Adrenal gland (tissue), 19 donors: ENCODE measurements at places on chromosomes 2 and 18. TPM values are rescaled to one million over a fixed set of nuclear protein-coding genes. Genes with fewer than 3 reads are reported as not detected.
A peak's percentile ranks its signal among the peaks of the same experiment; 100 is the strongest.

- no peak for DNase-seq
- no peaks in the 10 kb centered on the region for H3K4me1 ChIP-seq
- H3K4me3 ChIP-seq = no peak overlapping the region
Measured at GRCh38 chr2:176747928-176748327, 464.7 kb upstream of the HNRNPA3 start.

DNA sequence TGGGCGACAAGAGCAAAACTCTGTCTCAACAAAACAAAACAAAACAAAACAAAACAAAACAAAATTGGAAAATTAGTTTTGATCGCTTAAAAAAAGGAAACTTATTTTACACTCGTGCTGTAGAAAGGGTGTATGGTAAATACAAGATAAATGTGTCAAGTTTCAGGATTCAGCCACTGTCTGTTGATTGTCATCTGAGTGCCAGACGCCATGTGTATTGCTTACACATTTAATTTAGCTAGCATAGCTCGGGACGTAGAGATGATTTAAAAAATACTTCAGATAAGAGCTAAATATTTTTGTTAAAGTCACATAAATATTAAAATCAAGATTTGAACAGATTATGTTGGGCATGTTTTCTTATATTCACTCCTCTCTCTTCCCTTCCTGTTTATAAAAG lies 568.1 kb upstream of the ZNF804A start:
- no peak overlapping the region for H3K4me3 ChIP-seq
- H3K4me1 ChIP-seq = no peaks in the 10 kb centered on the region
- no peaks in the 10 kb centered on the region for H3K36me3 ChIP-seq
- no peaks in the 10 kb centered on the region for H3K27me3 ChIP-seq
- no peak overlapping the region for H3K27ac ChIP-seq

The GORASP2 gene
- 87.9 TPM for total RNA-seq

The LBH gene
- 8.8 TPM for total RNA-seq

The ASTL gene
- total RNA-seq = not detected

- no peak for DNase-seq
- no peaks in the 10 kb centered on the region for H3K36me3 ChIP-seq
- H3K27ac ChIP-seq = no peak overlapping the region
- no peaks in the 10 kb centered on the region for H3K4me1 ChIP-seq
Measured at GRCh38 chr2:179513181-179513580, 248.5 kb upstream of the SESTD1 start.

DNA sequence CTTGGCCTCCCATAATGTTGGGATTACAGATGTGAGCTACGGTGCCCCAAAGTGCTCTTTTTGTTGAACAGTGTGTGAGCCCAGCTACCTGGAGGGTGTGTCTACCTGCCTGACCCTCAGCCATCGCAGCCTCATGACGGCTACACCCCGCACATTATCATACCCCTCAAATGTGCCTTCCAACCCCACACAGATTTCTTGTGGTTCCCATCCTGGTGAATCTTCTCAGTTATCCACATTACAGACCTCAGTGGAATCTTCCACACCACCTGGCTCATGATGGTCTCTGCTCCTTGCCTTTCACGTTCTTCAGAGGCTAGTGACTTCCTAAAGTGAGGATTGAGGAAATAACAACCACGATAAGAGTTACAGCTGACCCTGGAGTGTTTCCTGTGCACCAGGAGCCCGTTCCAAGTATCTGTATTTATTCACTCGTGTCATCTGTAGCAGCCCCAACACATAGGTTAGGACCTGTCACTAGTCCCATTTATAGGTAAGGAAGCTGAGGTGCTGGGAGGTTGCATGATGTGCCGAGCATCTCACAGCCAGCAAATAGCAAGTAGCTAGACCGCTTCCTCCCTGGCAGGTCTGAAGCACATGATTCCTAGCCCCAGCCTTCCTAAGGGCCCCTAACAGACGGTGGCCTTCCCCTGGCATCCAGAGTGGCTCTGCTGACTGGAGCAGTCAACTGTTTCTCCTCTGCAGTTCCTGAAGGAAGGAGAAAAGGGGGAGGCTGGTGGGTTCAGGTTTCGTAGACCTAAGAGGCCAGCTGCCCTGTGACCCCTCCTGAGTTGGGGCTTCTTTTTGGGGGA lies 47.3 kb downstream of the TCF7L1 start:
- DNase-seq = no peak
- no peak overlapping the region for H3K4me3 ChIP-seq
- no peaks in the 10 kb centered on the region for H3K36me3 ChIP-seq

The MDH1 gene
- 289 TPM for total RNA-seq

DNA sequence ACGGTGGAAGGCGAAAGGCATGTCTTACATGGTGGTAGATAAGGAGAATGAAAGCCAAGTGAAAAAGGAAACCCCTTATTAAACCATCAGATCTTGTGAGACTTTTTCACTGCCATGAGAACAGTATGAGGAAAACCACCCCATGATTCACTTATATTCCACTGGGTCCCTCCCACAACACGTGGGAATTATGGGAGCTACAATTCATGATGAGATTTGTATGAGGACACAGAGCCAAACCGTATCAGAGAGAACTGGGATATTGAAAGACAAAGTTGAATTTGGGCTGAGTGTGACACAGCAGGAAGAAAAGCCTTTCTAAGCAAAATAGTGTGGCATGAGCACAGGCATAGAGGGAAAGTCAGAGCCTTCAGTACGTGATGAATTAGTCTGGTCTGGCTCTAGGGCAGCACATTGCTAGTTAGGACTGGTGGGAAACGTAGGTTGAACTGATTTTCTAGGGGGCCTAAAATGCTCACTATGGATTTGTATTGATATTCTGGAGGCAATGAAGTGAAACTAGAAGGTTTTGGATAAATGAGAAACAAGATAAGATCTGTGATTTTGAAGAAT lies 84.8 kb upstream of the RND3 start:
- no peak overlapping the region for H3K27ac ChIP-seq
- no peak for DNase-seq
- H3K4me1 ChIP-seq = no peaks in the 10 kb centered on the region
- no peak overlapping the region for H3K4me3 ChIP-seq
- no peaks in the 10 kb centered on the region for H3K27me3 ChIP-seq

- H3K4me1 ChIP-seq = no peaks in the 10 kb centered on the region
- no peak for DNase-seq
- H3K27me3 ChIP-seq = no peaks in the 10 kb centered on the region
- no peaks in the 10 kb centered on the region for H3K36me3 ChIP-seq
- no peak overlapping the region for H3K27ac ChIP-seq
Measured at GRCh38 chr2:220215785-220216184, 588.4 kb downstream of the SLC4A3 start.

The TNS1 gene
- total RNA-seq = 341 TPM

- no peaks in the 10 kb centered on the region for H3K4me1 ChIP-seq
- peak; percentile 7 for DNase-seq
- H3K27me3 ChIP-seq = peaks cover 61% of the 10 kb centered on the region
- no peak within 1 kb of the TSS for H3K27ac ChIP-seq
- H3K4me3 ChIP-seq = peak within 1 kb of the TSS; percentile 34
- no peaks in the 10 kb centered on the region for H3K36me3 ChIP-seq
Measured at GRCh38 chr2:240819858-240820606, at the start of gene KIF1A. Gene KIF1A (minus strand): TSS chr2:240820219. CDS start chr2:240797752, 22,467 bp downstream.

DNA sequence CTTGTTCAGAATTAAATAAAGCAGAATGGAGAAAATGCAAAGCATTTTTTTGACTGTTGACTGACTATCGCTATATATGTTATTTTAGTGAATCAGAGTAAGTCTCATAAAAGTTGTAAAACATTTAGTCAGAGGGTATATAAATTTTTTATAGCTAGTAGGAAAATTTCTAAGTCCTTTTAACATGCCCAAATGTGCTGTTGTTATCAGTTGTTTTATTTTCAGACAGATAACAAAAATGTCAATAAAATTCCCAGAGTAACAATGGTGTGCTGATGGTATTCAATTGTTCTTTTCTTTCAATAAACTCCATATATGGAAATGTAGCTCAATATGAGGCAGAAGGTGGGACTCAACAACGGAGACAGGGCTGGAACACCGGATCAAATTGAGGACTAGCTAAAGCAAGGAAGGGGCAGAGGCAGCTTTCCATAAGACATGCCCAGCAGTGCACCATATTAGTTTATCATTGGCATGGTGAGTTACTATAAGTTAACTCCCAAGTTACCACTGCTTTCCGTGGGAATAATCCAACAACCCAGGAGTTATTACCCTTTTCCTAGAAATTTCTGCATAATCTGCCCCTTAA lies 26.6 kb downstream of the GULP1 start:
- H3K27ac ChIP-seq = no peak overlapping the region
- peaks cover 18% of the 10 kb centered on the region for H3K4me1 ChIP-seq
- DNase-seq = no peak
- H3K36me3 ChIP-seq = no peaks in the 10 kb centered on the region
- no peak overlapping the region for H3K4me3 ChIP-seq

DNA sequence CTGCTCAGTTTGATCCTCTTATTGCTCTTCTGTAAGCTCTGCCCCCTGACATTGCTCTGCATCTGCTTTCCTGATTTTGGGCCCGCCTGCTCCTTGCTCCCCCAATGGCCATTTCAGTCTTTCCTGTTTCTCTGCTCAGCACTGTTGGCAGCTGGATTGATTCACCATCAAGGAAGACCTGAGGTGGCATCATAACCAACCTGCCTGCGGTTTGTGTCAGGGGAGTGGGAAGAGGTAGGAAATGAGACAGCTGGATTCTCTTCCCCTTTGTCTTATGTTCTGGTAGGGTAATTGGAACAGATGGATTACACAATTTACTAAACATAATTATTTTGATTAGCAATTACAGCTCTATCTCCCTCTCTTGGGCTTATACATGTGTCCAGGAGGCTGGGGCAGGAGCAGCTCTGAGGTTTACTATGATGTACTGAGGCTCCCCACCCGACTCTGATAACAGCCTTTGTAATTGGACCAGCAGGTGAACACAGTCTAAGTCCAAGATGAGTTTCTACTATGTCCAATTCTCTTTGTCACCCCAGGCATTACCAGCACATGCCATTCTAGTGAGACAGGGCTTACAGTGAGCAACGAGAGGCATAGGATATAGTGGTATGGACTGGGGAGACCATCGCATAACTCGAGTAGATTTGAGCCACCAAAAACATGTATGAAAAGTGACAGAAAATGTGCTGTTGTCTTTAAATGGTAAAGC lies 151.8 kb upstream of the MMADHC start:
- H3K27ac ChIP-seq = no peak overlapping the region
- H3K4me3 ChIP-seq = no peak overlapping the region
- H3K27me3 ChIP-seq = no peaks in the 10 kb centered on the region
- H3K36me3 ChIP-seq = no peaks in the 10 kb centered on the region
- H3K4me1 ChIP-seq = peaks cover 9% of the 10 kb centered on the region

DNA sequence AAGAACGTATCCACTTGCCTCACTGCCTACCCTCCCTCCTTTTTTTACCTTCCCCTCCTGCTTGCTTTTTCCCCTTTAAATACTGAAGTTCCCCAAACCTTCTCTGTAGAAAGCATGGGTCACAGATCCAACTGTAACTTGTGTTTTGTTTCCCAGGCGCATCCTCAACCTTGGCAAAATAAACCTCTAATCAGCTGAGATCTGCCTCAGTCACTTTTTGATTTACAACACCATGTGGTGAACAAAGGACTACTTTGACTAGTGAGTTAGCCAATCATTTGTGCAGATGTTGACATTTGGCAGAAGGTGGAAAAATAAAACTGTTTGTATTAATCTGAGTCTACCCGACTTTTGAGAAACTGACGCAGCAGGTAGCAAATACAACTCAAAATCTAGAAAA lies 23.3 kb upstream of the MCM6 start:
- DNase-seq = no peak
- no peaks in the 10 kb centered on the region for H3K36me3 ChIP-seq
- H3K4me3 ChIP-seq = no peak overlapping the region
- no peaks in the 10 kb centered on the region for H3K27me3 ChIP-seq

DNA sequence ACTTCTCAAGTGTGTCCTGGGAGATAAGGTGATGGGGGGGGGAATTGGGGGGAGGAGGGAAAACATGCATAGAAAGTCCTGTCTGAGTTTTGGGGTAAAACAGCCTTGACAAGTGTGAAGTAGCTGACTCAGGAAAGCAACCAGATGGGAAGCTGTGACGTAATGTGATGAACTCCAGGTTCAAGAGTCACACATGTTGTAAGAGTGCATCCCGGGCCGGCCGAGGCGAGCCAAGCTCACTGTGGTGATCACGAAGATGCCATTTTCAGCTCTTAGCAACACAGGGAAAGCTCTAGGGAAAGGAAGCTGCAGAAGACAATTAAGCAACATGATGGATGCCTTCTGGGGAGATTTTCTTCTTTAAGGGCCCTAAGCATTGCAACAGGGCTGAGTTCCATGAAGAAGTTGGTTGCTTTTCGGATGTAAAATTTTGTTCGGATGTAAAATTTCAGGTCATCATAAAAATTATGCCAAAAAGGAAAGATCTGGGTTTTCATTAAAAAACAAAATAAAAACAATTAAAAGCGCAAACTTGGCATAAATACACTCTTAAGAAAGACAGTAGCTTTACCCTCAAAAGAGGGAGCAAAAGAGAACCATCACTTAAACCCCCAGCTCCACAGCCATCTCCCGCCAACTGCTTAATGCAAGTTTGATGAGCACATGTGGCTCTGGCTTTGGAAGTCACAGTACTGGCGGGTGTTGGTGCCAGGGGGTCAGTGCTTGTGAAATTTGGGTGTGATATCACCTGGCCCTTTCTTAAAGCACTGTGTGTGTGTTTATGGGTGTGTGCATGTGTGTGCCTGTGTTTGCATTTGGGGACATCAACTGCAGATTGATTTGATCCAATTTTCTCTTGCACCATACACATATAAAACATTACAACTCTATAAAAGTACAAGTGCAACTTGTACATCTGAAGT lies 19.1 kb downstream of the SERTAD2 start:
- H3K36me3 ChIP-seq = no peaks in the 10 kb centered on the region
- no peaks in the 10 kb centered on the region for H3K27me3 ChIP-seq
- H3K4me1 ChIP-seq = peaks cover 16% of the 10 kb centered on the region
- no peak overlapping the region for H3K27ac ChIP-seq

DNA sequence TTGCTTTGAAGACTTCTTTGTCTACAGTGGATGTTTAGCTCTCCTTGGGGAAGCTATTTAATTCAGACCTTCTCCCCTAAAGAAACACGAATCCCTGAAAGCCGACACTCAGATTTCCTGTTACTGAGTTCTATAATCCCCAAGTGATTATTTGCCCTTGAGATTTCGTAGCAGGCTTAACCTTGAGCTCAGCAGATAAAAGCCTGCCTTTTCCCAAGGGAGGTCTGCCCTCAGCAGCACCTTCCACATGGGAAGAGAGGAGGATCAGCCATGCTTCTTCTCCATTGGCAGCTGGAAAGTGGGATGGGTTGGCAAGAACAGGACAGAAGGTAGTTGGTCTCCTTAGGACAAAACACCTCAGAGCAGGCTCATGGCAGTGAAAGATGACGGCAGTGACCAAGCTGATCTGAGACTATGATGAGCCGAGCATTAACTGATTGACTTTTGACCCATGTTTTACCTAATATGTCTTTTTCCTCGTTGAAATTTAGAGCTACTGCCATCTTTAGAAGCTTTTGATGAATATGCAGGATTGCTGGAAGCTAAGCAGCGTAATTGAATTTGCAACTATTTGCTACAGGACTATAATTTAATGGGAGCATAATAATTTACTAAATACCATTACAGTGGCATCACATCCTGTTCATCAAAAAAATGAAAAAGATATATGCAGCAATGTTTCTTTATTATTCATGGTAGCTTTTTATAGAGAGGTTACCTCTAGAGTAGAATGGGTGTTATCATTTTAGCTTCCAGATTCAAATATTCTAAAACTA lies 511.1 kb upstream of the ID2 start:
- no peaks in the 10 kb centered on the region for H3K4me1 ChIP-seq
- no peaks in the 10 kb centered on the region for H3K27me3 ChIP-seq
- no peak overlapping the region for H3K4me3 ChIP-seq
- no peaks in the 10 kb centered on the region for H3K36me3 ChIP-seq
- H3K27ac ChIP-seq = no peak overlapping the region

The COL5A2 gene
- 46.4 TPM for total RNA-seq

- no peaks in the 10 kb centered on the region for H3K36me3 ChIP-seq
- no peaks in the 10 kb centered on the region for H3K27me3 ChIP-seq
- no peak overlapping the region for H3K4me3 ChIP-seq
Measured at GRCh38 chr18:7954238-7954637, 387.1 kb downstream of the PTPRM start.

The MALL gene
- total RNA-seq = 10.1 TPM
